ENCODE measurements at places on chromosomes 7 and 10.
A peak's percentile ranks its signal among the peaks of the same experiment; 100 is the strongest.

DNA sequence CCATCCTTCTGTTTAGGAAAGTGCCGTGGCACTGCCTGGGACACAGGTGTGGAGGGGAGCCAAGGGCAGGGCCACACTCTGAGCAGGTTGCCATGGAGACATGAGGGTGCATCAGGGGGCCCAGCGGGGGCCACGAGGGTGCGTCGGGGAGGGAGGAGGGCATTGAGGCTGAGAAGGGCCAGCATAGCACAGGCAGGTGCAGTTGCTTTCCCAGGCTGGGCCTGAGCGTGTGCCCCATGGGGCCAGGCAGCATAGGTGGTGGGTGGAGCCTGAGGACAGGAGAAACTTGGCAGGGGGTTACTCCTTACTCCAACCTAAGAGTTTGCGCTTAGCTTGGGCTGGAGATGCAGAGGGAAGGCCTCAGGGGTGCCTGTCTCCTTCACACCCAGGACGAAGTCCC, 15.2 kb downstream of the YKT6 start:
- DNase-seq, result no peak

GRCh38 chr7:120984406-120984805, 4.1 kb upstream of the CPED1 start:
- DNase-seq, result no peak

- peak; percentile 65 for DNase-seq
Measured at GRCh38 chr10:73953665-73954064, 42.7 kb downstream of the PLAU start.

- DNase-seq, result no peak
Measured at GRCh38 chr10:37856881-37857286, 526 bp downstream of the ZNF248 start.

DNA sequence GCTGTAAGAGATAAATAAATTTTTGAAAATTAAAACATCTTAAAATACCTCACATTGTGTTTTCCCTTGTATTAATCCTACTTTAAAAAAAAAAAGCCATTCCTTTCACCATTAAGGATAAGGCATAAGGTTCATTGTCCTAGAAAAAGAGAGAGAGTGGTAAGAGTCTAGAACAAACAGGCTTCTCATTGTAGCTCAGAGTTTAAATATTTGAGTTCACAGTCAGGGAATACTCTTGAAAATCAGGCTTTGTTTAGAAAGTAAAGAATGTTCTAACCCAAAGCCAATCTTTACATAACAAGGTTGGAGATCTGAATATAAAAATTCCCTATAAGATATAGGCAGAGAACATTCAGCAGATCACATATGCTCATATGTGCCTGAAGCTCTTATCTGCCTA, 40.2 kb upstream of the TES start:
- DNase-seq, result no peak

DNA sequence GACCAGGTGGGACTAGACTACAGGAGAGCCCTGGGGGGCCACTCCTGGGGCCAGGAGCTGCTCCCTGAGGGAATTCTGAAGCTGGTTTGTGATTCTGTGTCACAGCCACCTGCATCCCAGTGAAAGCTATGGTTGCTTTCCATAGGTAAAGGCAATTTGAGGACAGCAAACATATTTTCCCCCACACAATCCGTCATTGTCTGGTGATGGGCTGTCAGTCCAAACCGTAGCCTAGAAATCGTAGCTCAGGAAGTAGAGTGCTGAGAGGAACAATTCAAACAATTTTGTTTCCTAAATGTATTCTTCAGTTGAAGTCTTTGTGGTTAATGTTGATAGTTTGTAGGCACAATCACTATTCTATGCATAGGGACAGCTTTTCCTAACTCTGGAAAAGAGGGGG, 106.0 kb upstream of the INSYN2A start:
- DNase-seq, result no peak

GRCh38 chr10:18217577-18217976, 77.4 kb downstream of the CACNB2 start:
- DNase-seq, result no peak

GRCh38 chr10:112792487-112793201, 157.4 kb upstream of the TCF7L2 start:
- peak; percentile 50 for DNase-seq

GRCh38 chr10:104123397-104123796, 1.4 kb downstream of the SFR1 start:
- DNase-seq, result no peak

DNA sequence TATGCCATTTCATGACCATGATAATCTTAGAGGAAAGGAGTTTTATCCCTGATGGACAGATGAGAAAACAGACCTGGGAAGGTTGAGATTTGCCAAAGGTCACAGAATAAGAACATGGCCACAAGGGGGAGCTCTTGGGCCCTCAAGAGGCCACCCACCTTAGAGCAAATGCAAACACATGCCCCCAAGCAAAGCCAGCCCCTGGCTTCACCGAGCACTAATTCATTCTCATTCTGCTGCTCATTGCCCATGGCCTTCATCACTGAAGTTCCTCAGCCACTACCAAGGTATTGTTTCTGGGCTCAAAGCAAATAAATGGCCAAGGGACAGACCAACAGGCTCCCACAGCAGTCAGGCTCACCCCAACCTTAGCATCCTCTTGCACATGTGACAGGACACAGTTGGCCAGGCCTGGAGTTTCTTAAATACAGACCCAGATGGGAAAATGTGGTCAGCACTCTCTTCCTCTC, 44.2 kb downstream of the PDLIM1 start:
- no peak for DNase-seq

GRCh38 chr7:15643000-15643705, 43.3 kb downstream of the MEOX2 start:
- DNase-seq, result no peak

- DNase-seq, result no peak
Measured at GRCh38 chr10:128324058-128324827, 198.0 kb upstream of the MKI67 start.

DNA sequence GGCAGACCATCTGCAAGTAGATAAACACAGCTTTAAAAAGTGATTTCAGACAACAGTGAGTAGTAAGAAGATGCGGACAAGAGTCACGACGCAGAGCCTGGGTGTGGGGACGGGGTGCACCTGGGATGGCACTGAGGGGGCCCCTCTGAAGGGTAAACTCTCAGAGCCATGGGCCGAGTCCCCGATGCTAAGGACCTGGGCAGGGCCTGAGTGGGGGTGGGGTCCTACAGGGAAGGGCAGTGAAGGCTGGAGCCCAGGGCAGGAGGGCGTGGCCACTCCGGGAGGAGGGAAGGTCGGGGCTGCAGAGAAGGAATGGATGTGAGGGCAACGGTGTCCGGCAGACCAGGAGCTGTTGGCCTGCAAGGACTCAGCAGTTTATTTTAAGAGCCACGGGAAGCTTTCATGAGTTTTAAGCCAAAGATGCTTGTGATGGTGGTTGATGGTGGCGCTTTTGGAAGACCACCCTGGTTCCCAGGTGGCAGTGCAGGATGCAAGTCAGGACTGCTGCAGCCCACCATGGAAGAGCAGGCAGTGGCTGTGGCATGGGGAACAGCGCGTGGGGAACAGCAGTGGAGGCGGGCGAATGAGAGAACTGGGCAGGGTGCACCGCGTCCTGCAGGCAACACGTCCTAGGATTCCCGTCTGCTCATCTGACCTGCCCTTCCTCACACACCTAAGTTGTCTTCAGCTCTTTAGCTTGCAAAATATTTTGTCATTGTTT, 296.8 kb downstream of the DNAJB6 start:
- DNase-seq, result no peak

- no peak for DNase-seq
Measured at GRCh38 chr10:131035779-131036178, 275.7 kb downstream of the TCERG1L start.

DNA sequence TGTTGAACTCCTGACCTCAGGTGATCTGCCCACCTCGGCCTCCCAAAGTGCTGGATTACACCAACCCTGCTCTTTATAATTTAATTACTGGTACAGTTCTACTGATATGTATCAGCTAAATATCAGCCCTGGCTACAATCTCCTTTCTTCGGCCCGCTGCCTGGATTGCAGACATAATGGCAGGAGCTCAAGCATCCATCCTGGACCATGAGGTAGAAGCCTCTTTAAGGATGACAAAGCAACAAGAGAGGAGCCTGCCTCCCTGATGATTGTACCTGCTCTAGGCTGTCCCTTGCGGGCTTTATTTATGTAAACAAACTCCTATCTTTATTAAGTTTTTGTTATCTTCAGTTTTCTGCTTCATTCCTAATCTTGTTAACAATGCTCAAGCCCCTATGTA, 5.6 kb upstream of the PSAP start:
- no peak for DNase-seq

GRCh38 chr10:32132357-32132946, 76.2 kb upstream of the KIF5B start:
- DNase-seq, result no peak

GRCh38 chr7:159046300-159046699, 98.4 kb downstream of the VIPR2 start:
- DNase-seq, result no peak

Data from GM04503 (cell line).